ENCODE measurements at places on chromosomes 11 and 22.

DNA sequence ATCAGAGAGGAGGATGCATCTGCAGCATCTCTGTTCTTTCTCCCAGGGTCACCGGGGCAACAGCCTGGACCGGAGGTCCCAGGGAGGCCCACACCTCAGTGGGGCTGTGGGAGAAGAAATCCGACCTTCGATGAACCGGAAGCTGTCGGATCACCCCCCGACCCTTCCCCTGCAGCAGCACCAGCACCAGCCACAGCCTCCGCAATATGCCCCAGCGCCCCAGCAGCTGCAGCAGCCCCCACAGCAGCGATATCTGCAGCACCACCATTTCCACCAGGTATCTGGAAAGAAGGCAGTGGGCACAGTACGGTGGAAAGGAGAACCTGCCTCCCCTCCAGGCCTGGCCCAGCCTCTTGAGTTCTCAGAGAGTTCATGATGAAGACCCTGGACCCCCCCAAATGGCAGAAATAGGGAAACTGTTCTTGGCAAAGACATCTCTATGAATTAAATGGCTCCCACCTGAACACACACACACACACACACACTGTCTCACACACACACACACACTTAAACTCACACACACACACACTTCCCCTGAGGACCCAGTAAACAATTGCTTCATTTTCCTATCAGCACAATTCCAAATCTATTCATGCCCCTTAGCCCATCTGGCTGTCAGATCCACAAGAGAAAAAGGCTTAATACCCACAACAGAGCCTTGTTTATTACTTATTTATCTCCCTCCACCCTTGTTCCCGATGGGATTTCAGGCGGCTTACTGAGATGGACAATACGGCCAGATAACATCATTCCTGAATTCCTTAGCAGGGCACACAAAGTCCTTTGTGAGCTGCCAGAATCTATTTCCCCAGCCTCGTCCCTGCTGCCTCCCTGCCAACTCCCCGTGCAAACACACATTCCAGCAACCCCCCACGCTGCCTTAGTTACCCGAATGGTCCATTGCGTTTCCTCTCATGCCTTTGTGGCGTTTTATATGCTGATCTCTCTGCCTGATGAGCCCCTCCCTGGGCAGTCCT is 8.1 kb downstream of the TMA7B start:
- no peak overlapping the region for H3K4me3 ChIP-seq
- peaks cover 76% of the 10 kb centered on the region for H3K36me3 ChIP-seq
- H3K27me3 ChIP-seq: no peaks in the 10 kb centered on the region
- peak overlapping the region; percentile 53 for H3K27ac ChIP-seq
- no peak for DNase-seq

- no peak for DNase-seq
- H3K4me3 ChIP-seq: no peak overlapping the region
- peaks cover 2% of the 10 kb centered on the region for H3K4me1 ChIP-seq
- H3K27ac ChIP-seq: no peak overlapping the region
Observed at GRCh38 chr22:19933341-19934241, 8.0 kb upstream of the COMT start.

DNA sequence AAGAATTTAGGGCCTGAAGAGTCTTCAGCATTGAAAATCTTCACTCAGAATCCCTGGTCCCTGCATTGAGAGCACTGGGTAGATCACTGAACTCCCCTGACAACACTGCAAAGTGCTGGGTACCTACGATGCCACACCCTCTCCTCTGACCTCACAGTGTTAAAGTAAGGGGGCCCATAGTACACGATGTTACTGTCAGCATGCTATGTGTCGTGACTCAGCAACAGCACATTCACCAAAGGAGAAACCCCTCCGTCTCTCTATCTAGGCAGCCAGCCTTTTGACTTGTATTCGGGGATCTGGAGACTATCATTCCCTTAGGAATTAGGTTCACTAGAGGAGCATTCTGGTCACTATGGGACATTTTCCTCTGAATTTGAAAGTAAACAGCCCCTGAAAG is 67.4 kb upstream of the PITPNB start:
- H3K4me1 ChIP-seq: peaks cover 4% of the 10 kb centered on the region
- H3K27me3 ChIP-seq: no peaks in the 10 kb centered on the region
- no peak overlapping the region for H3K27ac ChIP-seq

DNA sequence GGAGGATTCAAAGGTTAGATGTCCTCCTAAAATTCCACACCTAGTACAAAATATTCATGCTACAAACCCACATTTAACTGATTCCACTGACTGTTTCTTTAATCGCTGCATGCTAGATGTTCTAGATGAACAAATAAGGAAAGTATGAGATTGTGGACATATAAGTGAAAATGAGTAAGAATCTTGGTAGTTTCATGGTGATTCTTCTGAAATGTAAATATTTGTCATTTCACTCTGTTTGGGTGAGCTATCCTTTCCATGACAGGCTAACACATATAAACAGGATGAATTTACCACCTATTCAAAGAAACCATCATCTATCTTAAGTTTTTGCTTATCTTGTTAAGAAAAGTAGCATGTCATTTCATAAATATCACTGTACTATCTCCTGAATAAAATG is 14.8 kb downstream of the OR5B3 start:
- no peak overlapping the region for H3K4me3 ChIP-seq

GRCh38 chr11:45921561-45922424 is 663 bp upstream of the LARGE2 start:
- no peaks in the 10 kb centered on the region for H3K36me3 ChIP-seq
- peak; percentile 34 for DNase-seq
- peaks cover 19% of the 10 kb centered on the region for H3K27me3 ChIP-seq
- H3K4me3 ChIP-seq: peak overlapping the region; percentile 50

- no peak overlapping the region for H3K4me3 ChIP-seq
- no peaks in the 10 kb centered on the region for H3K27me3 ChIP-seq
- H3K27ac ChIP-seq: no peak overlapping the region
- H3K36me3 ChIP-seq: no peaks in the 10 kb centered on the region
- H3K4me1 ChIP-seq: no peaks in the 10 kb centered on the region
- DNase-seq: no peak
Observed at GRCh38 chr11:38046571-38047135, 1448.6 kb upstream of the RAG2 start.

DNA sequence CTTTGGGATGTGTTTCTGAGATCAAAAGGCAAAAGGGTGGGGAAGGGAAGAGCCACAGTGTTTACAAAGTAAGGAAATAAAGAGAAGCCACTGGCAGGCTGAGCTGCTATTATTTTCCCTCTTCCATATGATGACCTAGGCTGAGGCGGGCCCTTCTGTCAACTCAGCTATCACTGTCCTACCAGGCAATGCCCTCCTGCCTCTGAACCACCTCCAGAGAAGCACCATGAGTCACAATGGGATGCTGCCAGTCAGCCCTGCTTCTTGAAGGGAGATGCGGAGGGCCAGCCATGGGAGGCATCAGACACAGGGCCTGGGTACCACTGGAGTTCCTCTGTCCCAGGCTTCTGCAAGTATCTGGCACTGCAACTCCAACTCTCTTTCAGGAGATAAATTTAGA is 107.9 kb upstream of the BID start:
- no peak overlapping the region for H3K27ac ChIP-seq
- H3K36me3 ChIP-seq: peaks cover 5% of the 10 kb centered on the region
- no peak for DNase-seq
- H3K4me1 ChIP-seq: no peaks in the 10 kb centered on the region
- H3K27me3 ChIP-seq: no peaks in the 10 kb centered on the region

- H3K27ac ChIP-seq: no peak overlapping the region
- no peak for DNase-seq
- no peaks in the 10 kb centered on the region for H3K36me3 ChIP-seq
- no peak overlapping the region for H3K4me3 ChIP-seq
- H3K27me3 ChIP-seq: peaks cover 17% of the 10 kb centered on the region
Observed at GRCh38 chr11:33920838-33921613, 29.1 kb upstream of the LMO2 start.

- no peaks in the 10 kb centered on the region for H3K36me3 ChIP-seq
- no peak overlapping the region for H3K27ac ChIP-seq
- H3K27me3 ChIP-seq: no peaks in the 10 kb centered on the region
- peaks cover 2% of the 10 kb centered on the region for H3K4me1 ChIP-seq
- DNase-seq: no peak
Observed at GRCh38 chr11:1532014-1532586, 40.0 kb downstream of the DUSP8 start.

GRCh38 chr11:6505577-6506240 is 8.6 kb downstream of the DNHD1 start:
- H3K27ac ChIP-seq: no peak overlapping the region
- DNase-seq: no peak
- peaks cover 9% of the 10 kb centered on the region for H3K4me1 ChIP-seq

DNA sequence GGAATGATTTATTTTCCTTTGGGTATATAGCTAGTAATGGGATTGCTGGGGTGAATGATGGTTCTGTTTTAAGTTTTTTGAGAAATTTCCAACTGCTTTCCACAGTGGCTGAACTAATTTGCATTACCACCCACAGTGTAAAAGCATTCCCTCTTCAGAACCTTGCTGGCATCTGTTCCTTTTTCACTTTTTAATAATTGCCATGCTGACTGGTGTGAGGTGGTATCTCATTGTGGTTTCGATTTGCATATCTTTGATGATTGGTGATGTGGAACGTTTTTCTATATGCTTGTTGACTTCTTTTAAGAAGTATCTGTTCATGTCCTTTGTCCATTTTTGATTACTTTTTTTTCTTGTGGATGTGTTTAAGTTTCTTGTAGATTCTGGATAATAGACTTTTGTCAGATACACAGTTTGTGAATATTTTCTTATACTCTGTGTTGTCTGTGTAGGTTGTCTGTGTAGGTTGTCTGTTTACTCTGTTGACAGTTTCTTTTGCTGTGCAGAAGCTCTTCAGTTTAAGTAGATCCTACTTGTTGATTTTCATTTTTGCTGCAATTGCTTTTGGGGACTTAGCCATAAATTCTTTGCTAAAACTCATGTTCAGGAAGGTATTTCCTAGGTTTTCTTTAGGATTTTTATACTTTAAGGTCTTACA is 291.8 kb upstream of the DDI1 start:
- H3K4me3 ChIP-seq: no peak overlapping the region
- no peak for DNase-seq
- H3K4me1 ChIP-seq: peaks cover under 1% of the 10 kb centered on the region
- H3K27ac ChIP-seq: no peak overlapping the region
- no peaks in the 10 kb centered on the region for H3K27me3 ChIP-seq

DNA sequence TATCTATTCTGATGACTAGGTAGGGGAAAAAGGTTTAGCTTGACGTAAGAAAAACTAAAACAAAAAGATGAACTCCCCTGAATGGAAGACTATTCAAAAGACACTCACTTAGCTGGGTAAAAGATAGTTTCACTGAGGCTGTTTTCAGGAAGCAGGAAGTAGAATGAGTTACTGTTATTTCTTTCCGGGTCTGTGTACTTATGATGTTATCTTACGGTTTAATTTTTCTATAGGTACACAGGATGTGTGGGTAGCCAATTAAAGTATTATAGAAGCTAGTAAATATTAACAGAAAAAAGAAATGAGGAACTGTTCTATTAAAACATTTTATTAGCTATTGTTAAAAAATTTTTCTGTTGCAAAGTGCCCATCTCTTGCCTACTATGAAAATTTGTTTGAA is 45.8 kb upstream of the MMP7 start:
- DNase-seq: no peak
- no peaks in the 10 kb centered on the region for H3K27me3 ChIP-seq
- peaks cover 15% of the 10 kb centered on the region for H3K36me3 ChIP-seq
- peak overlapping the region; percentile 8 for H3K4me3 ChIP-seq

- no peaks in the 10 kb centered on the region for H3K36me3 ChIP-seq
- no peak for DNase-seq
- H3K27me3 ChIP-seq: peaks cover 19% of the 10 kb centered on the region
- no peaks in the 10 kb centered on the region for H3K4me1 ChIP-seq
- H3K27ac ChIP-seq: no peak overlapping the region
- H3K4me3 ChIP-seq: no peak overlapping the region
Observed at GRCh38 chr11:122599434-122599833, 56.1 kb upstream of the UBASH3B start.

DNA sequence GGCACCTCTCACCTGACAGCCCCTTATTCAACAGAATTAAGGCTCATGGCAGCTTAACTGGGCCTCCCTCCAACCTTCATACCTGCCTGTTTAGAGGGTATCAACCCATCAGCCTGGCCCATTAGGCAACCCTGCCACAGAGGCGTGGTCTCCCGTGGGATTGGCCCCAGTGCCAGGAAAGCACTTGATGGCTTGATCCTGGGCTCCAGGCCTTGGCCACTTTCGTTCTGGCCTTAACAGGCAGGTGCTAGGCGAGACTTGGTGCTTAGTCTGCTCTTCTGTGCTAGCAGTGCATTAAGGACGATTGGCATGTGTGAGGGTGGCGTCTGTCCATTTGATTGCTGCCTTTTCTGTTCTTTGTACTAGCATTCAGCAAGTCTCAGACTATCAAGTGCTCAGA is 75.2 kb downstream of the CABIN1 start:
- no peaks in the 10 kb centered on the region for H3K27me3 ChIP-seq
- peaks cover 27% of the 10 kb centered on the region for H3K36me3 ChIP-seq
- DNase-seq: no peak
- peaks cover 10% of the 10 kb centered on the region for H3K4me1 ChIP-seq
- H3K27ac ChIP-seq: no peak overlapping the region
- H3K4me3 ChIP-seq: no peak overlapping the region

DNA sequence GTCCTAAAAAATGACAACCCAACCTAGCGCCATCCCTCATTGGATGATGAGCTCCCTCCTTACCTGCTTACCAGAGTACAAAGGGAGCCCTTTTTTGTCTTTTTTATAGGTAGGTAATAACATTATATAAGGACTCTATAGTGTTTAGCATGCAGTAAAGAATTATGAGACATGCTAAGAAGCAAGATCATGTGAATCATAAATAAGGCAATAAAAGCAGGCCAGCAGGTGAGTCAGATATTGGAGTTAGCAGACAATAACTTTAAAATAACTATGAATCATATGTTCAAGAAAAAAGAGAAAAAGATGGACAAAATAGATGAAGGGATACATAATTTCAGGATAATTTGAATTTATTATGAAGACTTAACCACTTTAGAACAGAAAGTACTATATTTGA is 81.5 kb downstream of the GRK3 start:
- peaks cover 50% of the 10 kb centered on the region for H3K36me3 ChIP-seq
- no peak overlapping the region for H3K27ac ChIP-seq
- no peaks in the 10 kb centered on the region for H3K27me3 ChIP-seq
- H3K4me1 ChIP-seq: peaks cover 16% of the 10 kb centered on the region
- H3K4me3 ChIP-seq: no peak overlapping the region
- no peak for DNase-seq

DNA sequence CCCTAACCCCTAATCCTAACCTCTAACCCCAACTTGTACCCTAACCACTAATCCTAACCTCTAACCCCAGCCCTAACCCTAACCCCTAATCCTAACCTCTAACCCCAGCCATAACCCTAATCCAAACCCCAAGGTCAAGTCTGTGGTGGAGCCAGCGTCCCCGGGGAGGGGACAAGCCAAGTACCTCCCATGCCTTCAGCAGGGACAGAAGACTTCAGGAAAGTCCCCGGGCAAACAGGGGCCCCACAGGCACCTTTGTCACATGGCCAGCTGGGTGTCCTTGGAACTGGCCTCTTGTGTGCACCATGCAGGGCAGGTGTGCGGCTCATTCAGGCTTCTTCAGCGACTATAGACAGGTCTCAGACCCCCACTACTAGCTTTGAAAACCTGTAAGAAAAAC is 555.8 kb downstream of the BRD1 start:
- DNase-seq: no peak
- H3K36me3 ChIP-seq: no peaks in the 10 kb centered on the region
- H3K4me1 ChIP-seq: peaks cover 2% of the 10 kb centered on the region
- no peak overlapping the region for H3K4me3 ChIP-seq
- H3K27ac ChIP-seq: no peak overlapping the region
- peaks cover 29% of the 10 kb centered on the region for H3K27me3 ChIP-seq

GRCh38 chr11:100003985-100004384 is 683.1 kb upstream of the ARHGAP42 start:
- DNase-seq: no peak
- H3K27me3 ChIP-seq: no peaks in the 10 kb centered on the region
- no peak overlapping the region for H3K27ac ChIP-seq
- no peaks in the 10 kb centered on the region for H3K4me1 ChIP-seq

- no peaks in the 10 kb centered on the region for H3K4me1 ChIP-seq
- peaks cover 15% of the 10 kb centered on the region for H3K27me3 ChIP-seq
- H3K27ac ChIP-seq: no peak overlapping the region
- no peak overlapping the region for H3K4me3 ChIP-seq
Observed at GRCh38 chr11:129750343-129751292, 65.0 kb upstream of the TMEM45B start.

Measured in activated naive CD8-positive, alpha-beta T cell treated with anti-CD3 and anti-CD28 coated beads, Interleukin-2, amount 10 ng/mL, durations not matched to agents 7 days and 5 days (primary cell).